ENCODE measurements at places on chromosomes 12 and 14. TPM values are rescaled to one million over a fixed set of nuclear protein-coding genes. Genes with fewer than 3 reads are reported as not detected.

Gene CTSG
- 0.24 TPM for polyA plus RNA-seq

- no peak for DNase-seq
Observed at GRCh38 chr12:52175371-52176350, 16.2 kb downstream of the KRT80 start.

GRCh38 chr12:75954041-75954440 is 77.5 kb downstream of the PHLDA1 start:
- no peak for DNase-seq

GRCh38 chr12:4431866-4432265 is 13.7 kb downstream of the FGF6 start:
- no peak for DNase-seq

GRCh38 chr14:91267965-91268437 is 23.5 kb upstream of the GPR68 start:
- no peak for DNase-seq
